ENCODE measurements at places on chromosomes 16 and 17.

- no peak overlapping the region for H3K27ac ChIP-seq
- H3K27me3 ChIP-seq = no peaks in the 10 kb centered on the region
- no peak overlapping the region for H3K4me3 ChIP-seq
- H3K4me1 ChIP-seq = no peaks in the 10 kb centered on the region
- no peaks in the 10 kb centered on the region for H3K36me3 ChIP-seq
Observed at GRCh38 chr16:84220851-84221250, 19.0 kb downstream of the KCNG4 start.

DNA sequence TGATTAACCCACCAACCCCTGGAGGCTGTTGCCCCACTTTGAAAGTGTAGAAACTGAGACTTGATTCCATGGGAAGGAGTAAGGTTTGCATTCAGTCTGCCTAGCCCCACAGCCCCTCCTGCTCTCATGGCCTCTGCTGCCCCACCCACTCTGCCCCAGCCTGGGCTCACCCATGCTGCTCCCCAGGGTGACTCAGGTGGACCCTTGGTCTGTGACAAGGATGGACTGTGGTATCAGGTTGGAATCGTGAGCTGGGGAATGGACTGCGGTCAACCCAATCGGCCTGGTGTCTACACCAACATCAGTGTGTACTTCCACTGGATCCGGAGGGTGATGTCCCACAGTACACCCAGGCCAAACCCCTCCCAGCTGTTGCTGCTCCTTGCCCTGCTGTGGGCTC is 6.5 kb downstream of the PRSS41 start:
- no peak overlapping the region for H3K4me3 ChIP-seq
- DNase-seq = no peak
- peaks cover 3% of the 10 kb centered on the region for H3K27me3 ChIP-seq
- H3K27ac ChIP-seq = no peak overlapping the region
- no peaks in the 10 kb centered on the region for H3K36me3 ChIP-seq

DNA sequence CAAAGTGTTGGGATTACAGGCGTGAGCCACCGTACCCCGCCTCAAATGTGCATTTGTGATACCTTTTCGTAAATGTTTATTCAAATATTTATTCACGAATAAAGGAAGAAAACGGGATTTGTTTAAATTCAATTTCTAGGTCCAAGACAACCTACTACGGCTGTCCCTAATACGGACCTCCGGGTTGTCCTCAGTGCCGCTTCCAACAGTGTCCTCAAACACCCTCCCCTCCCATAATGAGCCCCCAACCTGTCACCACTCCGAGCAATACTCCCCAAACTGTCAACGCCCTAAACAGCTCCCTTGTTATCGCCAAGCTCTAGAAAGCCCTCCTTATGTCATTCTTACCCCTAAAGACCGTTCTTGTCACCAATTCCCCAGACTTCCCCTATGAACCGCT is 539 bp upstream of the GABARAPL2 start:
- peak overlapping the region; percentile 78 for H3K27ac ChIP-seq
- peak overlapping the region; percentile 76 for H3K4me3 ChIP-seq
- H3K36me3 ChIP-seq = no peaks in the 10 kb centered on the region
- DNase-seq = no peak

DNA sequence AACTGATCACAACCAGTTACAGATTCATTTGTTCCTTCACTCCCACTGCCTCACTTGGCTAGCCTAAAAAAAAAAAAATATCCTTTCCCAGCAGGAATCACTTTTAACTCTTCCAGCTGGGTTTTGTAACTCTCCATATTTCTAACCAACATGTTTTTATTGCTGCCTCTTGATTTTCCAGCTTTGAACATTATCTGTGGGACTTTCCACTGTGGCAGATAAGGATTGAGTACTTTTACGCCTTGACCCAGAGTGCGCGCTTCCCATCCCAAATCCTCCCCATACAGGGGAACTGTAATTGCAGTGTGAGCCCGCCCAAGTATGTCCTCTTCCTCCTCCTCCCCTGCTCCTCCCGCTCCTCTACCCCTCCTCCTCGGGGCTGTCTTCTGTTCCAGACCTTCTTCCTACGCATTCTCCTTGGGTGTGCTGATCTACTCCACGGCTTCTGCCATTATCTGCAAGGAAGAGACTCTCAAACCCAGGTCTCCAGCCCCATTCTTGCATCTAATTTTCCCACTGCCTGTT is 43.4 kb downstream of the CYB5D2 start:
- no peak for DNase-seq
- no peak overlapping the region for H3K27ac ChIP-seq
- peaks cover 89% of the 10 kb centered on the region for H3K36me3 ChIP-seq
- no peaks in the 10 kb centered on the region for H3K27me3 ChIP-seq
- no peaks in the 10 kb centered on the region for H3K4me1 ChIP-seq

DNA sequence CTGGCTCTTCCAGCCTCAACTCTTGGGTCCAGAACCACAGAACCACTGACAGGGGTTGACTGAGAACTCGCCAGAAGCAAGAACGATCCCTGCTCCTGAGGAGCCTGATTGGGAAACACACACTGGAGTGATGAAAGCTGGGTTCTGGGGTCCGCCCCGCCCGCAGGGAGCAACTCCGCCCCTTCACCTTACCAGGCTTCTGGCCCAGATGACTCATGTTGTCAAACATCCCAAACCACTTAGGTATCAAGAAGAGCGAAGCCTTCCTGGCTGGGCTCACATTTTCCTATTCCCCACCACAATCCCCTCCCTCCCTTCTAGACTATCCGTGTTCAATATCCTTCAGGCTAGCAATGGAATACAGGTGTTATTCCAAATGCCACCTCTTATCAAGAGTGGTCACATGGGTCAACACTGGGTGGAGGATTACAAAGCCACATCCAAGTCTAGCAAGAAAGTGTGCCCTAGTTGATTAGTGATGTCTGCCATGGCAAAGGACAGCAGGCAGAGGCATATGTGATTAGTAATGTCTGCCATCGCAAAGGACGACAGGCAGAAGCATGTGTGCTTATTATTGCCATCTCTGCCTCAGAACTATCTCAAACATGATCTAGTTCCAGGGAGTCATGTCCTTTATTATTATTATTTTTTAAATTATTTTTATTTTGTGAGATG is 70.5 kb downstream of the TIMM22 start:
- no peaks in the 10 kb centered on the region for H3K4me1 ChIP-seq
- no peak overlapping the region for H3K4me3 ChIP-seq
- no peaks in the 10 kb centered on the region for H3K36me3 ChIP-seq
- no peaks in the 10 kb centered on the region for H3K27me3 ChIP-seq
- no peak overlapping the region for H3K27ac ChIP-seq

DNA sequence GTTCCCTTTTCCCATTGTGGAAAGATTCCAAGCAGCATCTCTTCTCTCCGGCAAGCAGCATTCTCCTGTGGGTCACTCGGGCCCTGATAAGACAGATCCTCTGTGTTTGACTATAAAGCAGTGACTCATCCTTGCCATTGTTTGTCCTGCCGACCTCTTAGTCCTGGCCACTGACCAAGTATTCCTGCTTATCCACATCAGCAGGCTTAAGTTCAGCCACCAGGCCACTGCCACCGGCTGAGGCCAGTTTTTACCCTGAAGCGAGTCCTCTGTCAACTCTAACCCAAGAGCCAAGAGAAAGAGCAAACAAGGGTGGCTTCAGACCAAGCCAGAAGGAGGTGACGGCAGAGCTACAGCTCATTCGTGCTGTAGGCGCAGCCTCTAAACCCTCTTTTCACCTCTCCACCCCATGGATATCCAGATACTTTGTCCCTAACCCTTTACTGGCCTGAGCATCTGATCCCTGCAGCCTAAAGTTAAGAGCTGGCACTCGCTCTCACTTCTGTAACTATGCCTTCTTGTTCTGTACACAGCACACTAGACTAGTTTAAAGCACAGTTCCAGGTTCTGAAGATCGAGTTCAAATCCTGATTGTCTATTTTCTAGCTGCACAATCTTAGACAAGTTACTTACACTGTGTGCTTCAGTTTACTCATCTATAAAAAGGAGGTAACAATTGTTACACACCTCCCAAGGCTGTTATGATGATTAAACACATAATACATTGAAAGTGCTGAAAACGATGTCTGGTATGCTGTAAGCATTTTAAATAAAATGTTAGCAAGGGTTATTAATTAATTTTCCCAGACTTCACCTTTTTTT is 31.0 kb downstream of the SOX9 start:
- DNase-seq = peak; percentile 86
- no peaks in the 10 kb centered on the region for H3K36me3 ChIP-seq
- no peaks in the 10 kb centered on the region for H3K4me1 ChIP-seq
- H3K27ac ChIP-seq = no peak overlapping the region

GRCh38 chr16:21326459-21326858 is 48.4 kb upstream of the CRYM start:
- H3K4me3 ChIP-seq = no peak overlapping the region
- H3K4me1 ChIP-seq = no peaks in the 10 kb centered on the region
- H3K36me3 ChIP-seq = no peaks in the 10 kb centered on the region
- H3K27me3 ChIP-seq = no peaks in the 10 kb centered on the region
- no peak for DNase-seq
- no peak overlapping the region for H3K27ac ChIP-seq

DNA sequence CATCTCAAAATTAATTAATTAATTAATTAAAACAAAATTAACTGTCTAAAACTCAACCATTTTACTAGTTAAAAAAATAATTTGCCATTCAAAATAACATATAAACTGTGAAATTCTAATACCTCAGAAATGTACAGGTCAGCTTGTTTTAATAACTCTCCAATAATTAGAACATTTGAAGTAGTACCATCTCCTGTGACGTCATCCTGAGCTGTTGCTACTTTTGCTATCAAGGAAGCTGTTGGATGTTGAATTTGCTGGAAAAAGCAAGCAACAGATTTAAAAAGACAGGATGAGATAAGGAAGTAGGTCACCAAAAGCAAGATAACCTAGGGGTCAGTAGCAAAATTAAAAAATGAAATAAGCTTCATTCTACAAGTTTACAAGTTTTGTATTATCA is 2.8 kb downstream of the CCT6B start:
- H3K4me3 ChIP-seq = no peak overlapping the region
- DNase-seq = no peak
- H3K36me3 ChIP-seq = no peaks in the 10 kb centered on the region
- H3K27me3 ChIP-seq = no peaks in the 10 kb centered on the region
- peaks cover 21% of the 10 kb centered on the region for H3K4me1 ChIP-seq

- H3K27ac ChIP-seq = peak overlapping the region; percentile 78
- H3K27me3 ChIP-seq = no peaks in the 10 kb centered on the region
- peak; percentile 87 for DNase-seq
- H3K4me1 ChIP-seq = peaks cover 14% of the 10 kb centered on the region
- H3K36me3 ChIP-seq = no peaks in the 10 kb centered on the region
Observed at GRCh38 chr17:81566461-81567126, 14.4 kb upstream of the FAAP100 start.

- no peak overlapping the region for H3K27ac ChIP-seq
- no peaks in the 10 kb centered on the region for H3K27me3 ChIP-seq
- H3K36me3 ChIP-seq = no peaks in the 10 kb centered on the region
- no peak for DNase-seq
- H3K4me3 ChIP-seq = no peak overlapping the region
Observed at GRCh38 chr17:16676676-16677268, 13.3 kb upstream of the CCDC144A start.

DNA sequence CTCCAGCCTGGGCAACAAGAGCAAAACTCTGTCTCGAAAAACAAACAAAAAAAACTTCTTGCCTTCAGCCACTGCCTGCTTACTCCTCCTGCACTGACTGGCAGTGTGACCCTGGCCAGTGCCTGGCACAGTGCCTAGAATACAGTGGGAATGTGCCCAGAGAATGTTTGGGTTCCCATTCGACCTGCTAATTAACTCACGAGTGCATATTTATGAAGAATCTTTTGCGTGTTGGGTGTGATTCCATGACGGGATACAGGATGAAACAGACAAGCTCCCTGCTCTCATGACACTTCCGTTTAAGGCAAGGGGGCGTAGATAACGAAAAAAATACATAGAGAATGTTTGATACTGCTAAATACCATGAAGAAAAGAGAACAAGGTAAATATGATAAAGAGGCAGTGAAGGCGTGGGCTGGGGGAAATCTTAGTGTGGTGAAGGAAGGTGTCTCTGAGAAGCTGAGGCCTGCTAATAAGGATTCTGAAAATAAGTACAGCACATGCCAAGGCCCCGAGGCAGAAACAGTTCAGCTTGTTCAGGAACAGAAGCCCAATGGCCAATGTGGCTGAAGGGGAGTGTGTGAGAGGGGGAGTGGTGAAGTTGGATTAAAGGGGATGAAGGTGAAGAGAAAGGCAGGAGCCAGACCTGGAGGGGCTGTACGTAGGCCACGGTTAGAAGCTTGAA is 4.3 kb downstream of the ABI3 start:
- no peak overlapping the region for H3K4me3 ChIP-seq
- peak; percentile 78 for DNase-seq
- H3K36me3 ChIP-seq = no peaks in the 10 kb centered on the region
- no peak overlapping the region for H3K27ac ChIP-seq

- H3K4me1 ChIP-seq = no peaks in the 10 kb centered on the region
- no peak overlapping the region for H3K27ac ChIP-seq
- no peaks in the 10 kb centered on the region for H3K27me3 ChIP-seq
- DNase-seq = no peak
- H3K36me3 ChIP-seq = no peaks in the 10 kb centered on the region
Observed at GRCh38 chr16:50657241-50657640, 23.9 kb downstream of the SNX20 start.

GRCh38 chr17:62781831-62782251 is 26.3 kb downstream of the MARCHF10 start:
- H3K4me3 ChIP-seq = no peak overlapping the region
- no peak overlapping the region for H3K27ac ChIP-seq
- no peaks in the 10 kb centered on the region for H3K36me3 ChIP-seq
- peak; percentile 3 for DNase-seq
- H3K27me3 ChIP-seq = no peaks in the 10 kb centered on the region
- H3K4me1 ChIP-seq = no peaks in the 10 kb centered on the region

Data from adrenal gland (tissue), 19 donors.